ENCODE measurements at places on chromosomes 16 and 17. TPM values are rescaled to one million over a fixed set of nuclear protein-coding genes. Genes with fewer than 3 reads are reported as not detected.

The CCL11 gene
- total RNA-seq, result not detected

The SEPHS2 gene
- 9.0 TPM for total RNA-seq

DNA sequence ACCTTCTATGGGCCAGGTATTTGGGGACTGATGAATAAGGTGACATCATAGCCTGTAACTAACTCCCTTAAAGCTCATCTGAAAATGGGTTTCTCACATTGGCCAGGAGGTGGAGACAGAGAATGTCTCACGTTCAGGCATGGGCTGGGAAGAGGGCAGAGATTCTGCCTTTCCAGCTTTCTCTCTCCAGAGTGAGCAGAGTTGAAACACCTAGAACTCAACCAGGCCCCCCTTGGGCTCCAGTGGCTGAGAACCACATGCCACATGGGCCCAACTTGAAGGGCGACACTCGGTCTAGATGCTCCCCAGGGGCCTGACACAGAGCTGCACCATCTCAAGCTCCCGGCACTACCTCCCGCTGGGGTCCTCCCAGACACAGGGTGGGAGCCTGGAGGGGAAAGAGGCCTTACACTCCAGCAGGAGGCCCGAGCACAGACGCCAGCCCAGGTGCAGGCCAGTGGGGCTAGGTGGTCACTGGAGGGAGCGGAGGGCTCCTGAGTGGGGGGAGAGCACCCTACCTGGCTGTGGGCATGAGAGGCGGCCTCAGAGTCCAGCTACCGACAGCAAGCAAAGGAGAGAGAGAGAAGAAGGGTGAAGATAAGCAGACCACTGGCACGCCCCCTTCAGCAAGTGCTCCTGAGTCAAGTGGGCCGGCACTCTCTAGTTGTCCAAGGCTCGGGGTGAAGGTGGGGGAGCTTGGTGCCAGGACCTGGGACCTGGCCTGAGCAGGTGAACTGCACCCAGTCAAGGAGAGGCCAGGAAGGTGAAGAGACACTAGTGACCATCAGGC, 55.9 kb downstream of the MYO18A start:
- DNase-seq, result peak; percentile 72

DNA sequence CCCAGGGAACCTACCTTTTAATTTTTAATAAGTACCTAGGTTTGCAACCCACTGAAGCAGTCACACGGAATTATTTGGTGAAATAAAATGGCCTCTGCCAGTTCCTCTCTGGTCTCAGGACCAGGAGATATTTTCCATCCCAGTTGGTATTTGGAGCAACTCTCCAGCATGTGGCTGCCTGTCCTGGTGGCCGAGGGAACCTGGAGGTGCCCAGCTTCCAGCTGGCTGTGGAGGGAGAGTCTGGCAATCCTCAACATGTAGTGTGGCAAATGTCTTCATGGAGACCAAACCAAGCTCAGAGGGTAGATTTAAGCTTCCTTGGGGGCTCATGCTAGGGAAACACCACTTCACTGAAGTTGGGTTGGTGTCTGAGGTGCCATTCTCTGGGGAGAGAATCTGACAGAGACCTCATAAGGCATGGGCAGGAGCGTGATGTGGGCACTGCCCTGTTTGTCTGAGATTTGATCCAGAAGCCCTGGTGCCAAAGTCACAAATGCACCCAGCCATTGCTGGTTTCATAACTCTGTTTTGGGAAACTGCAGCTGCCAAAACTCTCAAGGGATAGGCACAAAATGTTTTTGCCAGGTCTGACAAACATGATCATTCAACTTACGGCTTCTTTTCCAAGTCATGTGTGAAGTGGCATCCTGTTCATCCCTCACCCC, 2.8 kb downstream of the MT1X start:
- no peak for DNase-seq

DNA sequence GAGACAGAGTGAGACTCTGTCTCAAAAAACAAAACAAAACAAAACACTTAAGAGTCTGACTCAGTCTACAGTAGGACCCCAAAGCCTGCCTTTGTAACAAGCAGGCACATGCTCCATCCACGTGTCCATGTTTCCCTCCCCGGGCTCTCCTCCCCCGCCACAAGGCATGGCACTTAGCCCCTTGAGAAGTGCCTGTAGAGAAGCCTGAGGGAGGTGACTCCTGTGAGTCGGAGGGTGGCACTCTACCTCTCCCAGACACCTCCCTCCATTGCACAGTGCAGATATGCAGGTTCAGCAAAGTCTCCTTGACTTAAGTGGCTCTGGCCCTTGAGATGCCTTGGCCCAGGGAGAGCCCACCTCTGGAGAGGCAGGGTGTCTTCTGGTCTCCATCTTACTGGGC, 6.8 kb downstream of the FHOD1 start:
- DNase-seq, result no peak
